ENCODE measurements at places on chromosomes 7 and 10.

- DNase-seq: no peak
Observed at GRCh38 chr7:77528368-77528767, 8.7 kb upstream of the PTPN12 start.

DNA sequence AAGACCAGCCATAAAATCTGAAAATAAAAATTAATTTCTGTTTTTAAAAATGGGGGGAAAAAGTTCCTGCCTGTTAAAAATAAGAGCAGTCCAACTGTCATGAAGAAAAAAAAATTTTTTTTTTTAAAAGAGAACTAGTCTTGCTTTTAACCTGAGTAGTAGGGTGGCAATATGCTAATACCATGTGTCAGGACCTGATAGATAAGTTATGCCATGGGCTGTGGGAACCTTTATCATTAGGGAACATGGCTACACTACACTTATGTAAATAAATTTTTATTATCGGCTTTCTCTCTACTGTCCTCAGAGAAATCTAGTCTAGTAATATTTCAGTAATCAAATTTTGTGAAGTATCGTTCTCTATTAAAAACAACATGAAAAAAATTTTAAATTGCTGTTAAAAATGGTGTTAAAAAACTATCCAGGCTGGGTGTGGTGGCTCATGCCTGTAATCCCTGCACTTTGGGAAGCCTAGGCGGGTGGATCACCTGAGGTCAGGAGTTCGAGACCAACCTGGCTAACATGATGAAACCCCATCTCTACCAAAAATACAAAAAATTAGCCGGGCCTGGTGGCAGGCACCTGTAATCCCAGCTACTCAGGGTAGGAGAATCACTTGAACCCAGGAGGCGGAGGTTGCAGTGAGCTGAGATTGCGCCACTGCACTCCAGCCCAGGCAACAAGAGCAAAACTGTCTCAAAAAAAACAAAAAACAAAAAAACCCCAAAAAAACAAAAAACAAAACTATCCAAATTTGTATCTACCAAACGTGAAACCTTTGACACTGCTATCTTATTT lies 20.7 kb downstream of the NT5C3A start:
- no peak for DNase-seq

- DNase-seq: no peak
Observed at GRCh38 chr7:77413128-77413527, 3.0 kb downstream of the GSAP start.

DNA sequence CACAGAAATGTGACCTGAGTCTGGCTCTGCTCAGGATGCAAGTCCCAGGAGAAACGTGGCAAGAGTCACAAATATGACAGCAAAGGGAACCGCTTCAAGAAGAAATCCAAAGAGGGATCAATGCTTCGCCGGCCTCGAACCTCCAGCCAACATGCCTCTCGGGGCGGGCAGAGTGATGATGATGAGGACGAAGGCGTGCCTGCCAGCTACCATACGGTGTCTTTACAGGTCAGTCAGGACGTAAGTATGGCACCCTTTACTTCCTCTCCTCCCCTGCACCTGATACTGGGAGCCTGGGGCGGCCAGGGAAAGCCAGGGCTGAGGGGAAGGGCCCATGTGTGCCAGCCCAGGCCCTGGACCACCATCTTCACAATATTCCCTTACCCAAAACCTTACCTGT lies 18.6 kb upstream of the NFKB2 start:
- DNase-seq: no peak

DNA sequence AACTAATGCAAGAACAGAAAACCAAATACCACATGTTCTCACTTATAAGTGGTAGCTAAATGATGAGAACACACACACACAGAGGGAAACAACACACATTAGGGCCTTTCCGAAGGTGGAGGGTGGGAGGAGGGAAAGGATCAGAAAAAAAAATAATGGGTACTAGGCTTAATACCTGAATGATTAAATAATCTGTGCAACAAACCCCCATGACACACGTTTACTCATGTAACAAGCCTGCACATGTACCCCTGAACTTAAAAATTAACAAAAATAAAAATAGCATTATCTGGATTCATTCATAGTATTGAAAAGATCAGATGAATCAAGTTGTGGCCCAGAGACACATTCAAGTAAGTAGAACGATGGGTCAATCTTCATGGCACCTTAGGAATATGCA lies 159.5 kb upstream of the POT1 start:
- DNase-seq: no peak

- DNase-seq: no peak
Observed at GRCh38 chr10:15245530-15245929, 77.0 kb upstream of the NMT2 start.

DNA sequence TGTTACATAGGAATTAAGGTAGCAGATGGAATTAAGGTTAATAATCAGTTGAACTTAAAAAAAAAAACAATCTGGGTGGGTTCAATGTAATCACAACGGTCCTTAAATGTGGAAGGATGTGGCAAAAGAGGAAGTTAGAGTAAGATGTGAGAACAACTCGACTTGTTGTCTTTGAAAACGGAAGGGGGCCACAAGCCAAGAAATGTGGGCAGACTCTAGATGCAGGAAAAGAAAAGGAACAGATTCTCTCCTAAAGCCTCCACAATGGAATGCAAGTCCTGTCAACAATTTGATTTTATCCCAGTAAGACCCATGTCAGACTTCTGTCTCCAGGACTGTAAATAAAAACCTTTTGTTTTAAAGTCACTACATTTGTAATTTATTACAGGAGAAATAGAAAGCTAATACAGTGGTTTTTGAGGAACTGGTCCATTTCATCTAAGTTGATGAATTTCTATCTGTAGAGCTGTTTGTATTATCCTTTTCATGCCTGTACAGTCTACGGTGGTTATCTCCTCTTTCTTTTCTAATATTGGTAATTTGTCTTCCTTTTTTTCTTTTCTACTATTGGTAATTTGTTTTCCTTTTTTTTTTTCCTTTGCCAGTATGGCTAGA lies 8.6 kb downstream of the MCMBP start:
- DNase-seq: no peak

DNA sequence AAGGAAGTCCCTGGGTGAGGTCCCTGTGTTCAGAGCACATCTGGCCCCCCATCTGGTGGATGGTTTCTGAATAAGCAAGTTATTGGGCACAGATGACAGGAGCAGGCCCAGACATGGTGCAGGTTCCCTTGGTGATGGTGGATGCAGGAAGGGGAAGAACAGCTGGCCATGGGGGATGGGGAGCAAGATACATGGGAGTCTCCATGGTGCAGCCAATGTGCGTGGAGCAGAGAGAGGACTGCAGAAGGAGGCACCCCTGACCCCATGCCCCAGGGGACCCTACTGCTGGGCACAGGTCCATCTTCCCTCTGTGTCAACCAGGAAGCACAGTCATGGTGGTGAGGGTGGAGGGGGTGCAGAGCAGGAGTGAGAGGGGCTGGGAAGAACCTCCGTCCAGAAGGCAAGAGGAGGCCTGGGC lies 43.8 kb upstream of the RABGEF1 start:
- DNase-seq: no peak

GRCh38 chr10:112769611-112770370 lies 180.3 kb upstream of the TCF7L2 start:
- no peak for DNase-seq

DNA sequence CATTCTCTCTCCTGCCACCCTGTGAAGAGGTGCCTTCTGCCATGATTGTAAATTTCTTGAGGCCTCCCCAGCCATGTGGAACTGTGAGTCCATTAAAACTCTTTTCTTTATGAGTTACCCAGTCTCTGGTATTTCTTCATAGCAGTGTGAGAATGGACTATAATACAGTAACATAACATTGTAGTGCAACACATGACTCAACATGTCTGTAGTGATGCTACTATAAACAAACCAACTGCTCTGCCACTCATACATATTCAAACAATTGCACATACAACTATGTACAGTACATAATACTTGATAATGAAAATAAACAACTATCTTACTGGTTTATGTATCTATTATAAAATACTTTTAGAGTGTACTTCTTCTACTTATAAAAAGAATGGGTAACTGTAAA lies 7.1 kb downstream of the ATOH7 start:
- no peak for DNase-seq

GRCh38 chr7:18128846-18129245 lies 101.2 kb upstream of the PRPS1L1 start:
- DNase-seq: no peak

DNA sequence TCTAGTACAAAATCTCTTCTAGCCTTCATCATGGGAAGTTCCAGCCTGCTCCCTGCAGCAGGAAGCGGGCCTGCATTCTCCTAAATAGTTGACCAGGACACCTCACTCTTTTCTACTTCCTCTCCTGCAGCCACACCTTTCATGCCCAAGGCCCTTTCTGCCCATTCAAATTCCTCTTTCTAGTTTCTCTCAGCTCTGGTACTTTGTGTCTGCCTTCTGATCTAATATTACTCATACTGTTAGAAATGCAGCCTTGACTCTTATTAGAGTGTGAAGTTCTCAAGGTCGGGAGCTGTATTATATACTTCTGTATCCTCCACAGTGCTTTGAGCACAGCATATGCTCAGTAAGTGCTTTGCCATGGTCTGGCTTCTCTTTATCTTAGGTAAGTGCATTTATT lies 103.1 kb downstream of the PRKCQ start:
- no peak for DNase-seq

DNA sequence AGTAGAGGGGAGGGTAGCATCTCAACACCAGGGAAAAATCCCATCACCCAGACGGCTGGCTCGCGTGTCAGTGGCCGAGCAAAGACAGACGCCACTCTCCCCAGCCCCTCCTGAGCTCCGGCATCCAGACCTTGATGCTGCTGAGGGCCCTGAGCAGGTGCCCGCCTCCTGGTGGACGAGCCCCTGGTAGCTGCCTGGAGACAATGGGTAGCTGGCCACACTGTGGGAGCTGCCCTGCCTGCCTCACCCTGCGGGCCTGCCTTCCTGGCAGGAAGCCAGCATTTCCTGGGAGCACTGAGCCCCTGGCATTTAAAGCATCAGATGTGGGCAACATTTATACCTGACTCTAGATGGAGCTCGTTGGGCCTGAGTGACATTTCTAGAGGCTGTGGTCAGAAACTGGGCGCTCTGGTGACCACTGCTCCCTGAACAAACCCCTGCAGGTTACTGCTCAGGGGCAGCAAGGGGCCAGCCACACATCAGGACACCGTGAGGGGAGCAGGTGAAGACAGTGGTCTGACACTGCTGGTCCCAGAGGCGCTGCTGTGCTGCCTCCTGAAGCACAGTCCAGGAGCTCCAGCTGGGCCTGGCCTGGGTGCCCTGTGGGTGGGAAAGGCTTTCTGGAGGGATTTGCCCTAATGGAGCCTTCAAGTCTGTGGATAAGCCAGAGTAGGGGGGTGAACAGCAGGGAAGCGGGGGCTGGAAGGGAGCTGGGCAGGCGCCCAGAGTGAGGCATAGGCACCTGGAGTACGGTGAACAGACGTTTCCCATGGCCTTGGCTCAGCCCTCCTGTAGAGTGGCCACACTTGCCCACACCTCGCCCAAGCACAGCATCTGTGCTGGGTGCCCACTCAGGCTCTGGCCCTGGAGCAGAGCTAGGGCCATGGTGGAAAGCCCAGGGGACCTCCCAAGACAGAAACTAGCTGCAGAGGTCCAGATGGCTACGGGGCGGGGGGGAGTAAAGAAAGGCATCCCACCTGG lies 138.7 kb downstream of the MAPK8 start:
- DNase-seq: peak; percentile 25

GRCh38 chr7:76280408-76280807 lies 22.1 kb upstream of the HSPB1 start:
- DNase-seq: peak; percentile 47

DNA sequence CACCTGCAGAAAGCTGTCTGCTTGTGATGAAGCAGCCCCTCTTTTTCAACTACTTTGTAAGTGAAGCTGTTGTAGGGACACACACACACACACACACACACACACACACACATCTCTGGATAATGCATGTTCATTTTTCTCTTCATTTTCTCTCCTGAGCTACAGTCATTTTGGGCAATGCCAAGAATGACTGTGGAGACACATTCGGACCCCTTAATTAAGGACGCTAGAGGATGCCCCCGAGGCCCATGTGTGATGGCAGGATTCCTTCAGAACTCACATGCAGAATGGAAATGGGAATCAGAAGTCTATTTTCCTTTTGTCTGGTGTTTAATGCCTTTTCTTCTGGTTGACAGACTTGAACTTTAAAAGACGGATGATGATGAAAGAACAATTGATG lies 56.6 kb downstream of the CLRN3 start:
- no peak for DNase-seq

DNA sequence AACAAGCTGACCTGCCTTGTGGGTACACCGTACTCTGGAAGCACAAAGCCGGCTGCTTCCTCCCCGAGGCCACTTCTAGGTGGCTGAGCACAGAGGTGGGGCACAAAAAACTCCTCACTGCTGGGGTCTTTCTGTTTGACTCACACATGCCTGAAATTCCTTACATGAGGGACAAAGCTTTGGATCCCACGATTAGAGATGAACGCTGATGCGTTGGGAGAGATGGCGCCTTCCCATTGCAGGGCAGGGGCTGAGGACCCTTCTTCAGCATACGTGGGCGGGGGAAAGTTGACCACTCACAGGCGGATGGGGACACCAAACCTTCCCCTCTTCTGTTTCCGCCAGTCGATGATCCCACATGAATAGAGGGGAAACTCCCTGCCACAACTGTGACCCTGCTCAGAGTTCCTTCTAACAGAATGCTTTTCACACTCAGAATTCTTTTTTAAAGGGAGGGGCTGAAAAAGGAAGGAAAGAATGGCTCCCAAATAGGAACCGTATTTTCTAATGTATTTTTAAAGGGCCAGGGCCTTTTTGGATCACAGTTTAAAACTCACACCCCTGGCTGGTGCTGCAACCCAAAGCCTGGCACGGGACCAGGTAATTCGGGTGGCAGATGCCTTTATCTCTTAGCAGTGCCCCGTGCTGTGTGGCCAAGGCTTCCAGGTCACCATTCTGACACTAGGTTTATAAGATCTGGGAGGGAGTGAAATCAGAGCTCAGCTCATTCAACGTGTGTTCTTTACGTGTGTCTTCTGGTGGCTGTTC lies 134.0 kb downstream of the PRKAG2 start:
- no peak for DNase-seq

- DNase-seq: no peak
Observed at GRCh38 chr7:140678081-140678815, 5.5 kb downstream of the ADCK2 start.

- DNase-seq: no peak
Observed at GRCh38 chr10:70435241-70436085, 6.0 kb downstream of the NODAL start.

DNA sequence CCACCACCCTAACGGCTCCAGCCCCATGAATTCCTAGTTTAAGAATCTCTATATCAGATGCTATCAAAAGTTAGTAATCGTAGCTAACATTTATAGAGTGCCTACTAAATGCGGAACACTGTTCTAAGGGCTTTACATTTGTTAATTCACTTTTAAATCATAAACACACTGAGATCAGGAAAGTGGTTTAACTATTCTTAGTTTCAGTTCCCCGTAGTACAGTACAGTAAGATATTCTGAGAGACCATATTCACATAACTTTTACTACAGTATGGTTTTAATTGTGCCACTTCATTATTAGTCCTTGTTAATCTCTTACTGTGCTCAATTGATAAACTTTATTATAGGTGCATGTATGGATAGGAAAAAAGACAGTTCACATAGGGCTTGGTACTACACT lies 22.5 kb downstream of the SYPL1 start:
- DNase-seq: no peak
